Chondrocyte (in vitro differentiated cells): ENCODE measurements at places on chromosomes 2 and 18. TPM values are rescaled to one million over a fixed set of nuclear protein-coding genes. Genes with fewer than 3 reads are reported as not detected.

DNA sequence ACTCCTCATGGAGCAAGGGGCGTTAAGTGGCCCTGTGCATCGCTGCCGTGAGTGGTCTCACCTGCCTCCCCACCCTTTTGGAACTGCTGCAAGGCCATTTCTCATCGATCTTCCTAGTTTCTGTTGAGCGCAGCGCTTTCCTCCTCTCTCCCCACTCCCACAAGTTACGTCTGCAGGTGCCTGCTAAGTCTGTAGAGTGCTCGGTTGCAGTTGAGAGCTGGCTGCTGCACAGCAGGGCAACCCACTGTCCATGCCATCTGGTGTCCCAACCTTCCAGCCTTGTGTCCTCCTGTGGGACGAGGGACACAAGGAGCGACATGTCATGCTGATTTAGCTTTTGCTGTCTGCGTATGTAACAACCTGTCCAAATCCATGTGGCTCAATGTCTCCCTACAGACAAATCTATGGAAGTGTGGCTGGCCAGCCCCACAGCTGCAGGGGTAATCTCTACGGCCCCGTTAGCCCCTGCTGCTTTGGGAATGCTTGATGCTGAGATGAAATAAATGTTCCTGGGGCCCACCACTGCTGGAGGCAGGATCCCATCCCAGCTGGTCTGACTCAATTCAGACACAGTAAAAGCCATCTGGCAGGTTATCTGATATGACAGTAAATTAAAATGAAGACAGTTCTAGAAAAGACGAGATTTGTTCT is 68.1 kb upstream of the TCF7L1 start:
- peaks cover 11% of the 10 kb centered on the region for H3K4me1 ChIP-seq
- H3K27ac ChIP-seq, result no peak overlapping the region
- no peaks in the 10 kb centered on the region for H3K36me3 ChIP-seq
- H3K27me3 ChIP-seq, result peaks cover 3% of the 10 kb centered on the region

UGT1A8 gene
- total RNA-seq, result not detected in 3 replicates

GRCh38 chr18:22739061-22739642 is 194.0 kb upstream of the RBBP8 start:
- peaks cover 31% of the 10 kb centered on the region for H3K4me1 ChIP-seq
- H3K36me3 ChIP-seq, result peaks cover 1% of the 10 kb centered on the region
- H3K27ac ChIP-seq, result peak overlapping the region; percentile 72
- no peak overlapping the region for H3K4me3 ChIP-seq

CYRIA gene
- 2.0 to 2.1 TPM in 2 of 3 replicates, not detected in the other for total RNA-seq

NOL4 gene
- total RNA-seq, result not detected in 3 replicates

GRCh38 chr2:122180972-122181371 is 425.5 kb downstream of the TSN start:
- no peaks in the 10 kb centered on the region for H3K36me3 ChIP-seq
- no peaks in the 10 kb centered on the region for H3K4me1 ChIP-seq
- no peak overlapping the region for H3K27ac ChIP-seq
- H3K4me3 ChIP-seq, result no peak overlapping the region
- DNase-seq, result no peak

DSC1 gene
- not detected in 3 replicates for total RNA-seq

DNA sequence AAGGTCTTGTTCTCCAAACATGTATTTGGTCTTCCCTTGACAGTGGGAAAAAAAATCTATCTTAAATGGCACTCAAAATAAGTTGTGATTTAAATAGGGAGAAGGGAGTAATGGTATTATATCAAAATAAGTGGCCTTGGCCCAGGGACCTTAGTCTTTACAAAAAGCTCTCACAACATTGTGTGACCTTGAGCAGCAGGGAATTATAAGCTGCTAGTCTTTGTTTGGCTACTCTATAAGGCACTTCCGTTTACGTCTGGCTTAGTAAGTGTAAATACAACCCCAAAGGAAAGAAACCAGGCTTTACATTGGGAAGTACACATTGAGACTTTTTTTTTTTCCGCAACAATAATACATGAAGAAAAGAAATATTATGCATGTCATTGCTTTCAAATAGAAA is 734.0 kb upstream of the LINC00305 start:
- DNase-seq, result no peak
- no peaks in the 10 kb centered on the region for H3K27me3 ChIP-seq
- no peaks in the 10 kb centered on the region for H3K36me3 ChIP-seq
- no peak overlapping the region for H3K4me3 ChIP-seq

GRCh38 chr18:45588376-45589355 is 26.6 kb upstream of the SLC14A2 start:
- no peaks in the 10 kb centered on the region for H3K27me3 ChIP-seq
- no peaks in the 10 kb centered on the region for H3K36me3 ChIP-seq
- no peak for DNase-seq
- H3K27ac ChIP-seq, result peak overlapping the region; percentile 72

GRCh38 chr2:144507441-144508171 is 12.3 kb downstream of the ZEB2 start:
- H3K36me3 ChIP-seq, result peaks cover 3% of the 10 kb centered on the region
- no peak for DNase-seq
- H3K27me3 ChIP-seq, result no peaks in the 10 kb centered on the region
- no peak overlapping the region for H3K4me3 ChIP-seq

DNA sequence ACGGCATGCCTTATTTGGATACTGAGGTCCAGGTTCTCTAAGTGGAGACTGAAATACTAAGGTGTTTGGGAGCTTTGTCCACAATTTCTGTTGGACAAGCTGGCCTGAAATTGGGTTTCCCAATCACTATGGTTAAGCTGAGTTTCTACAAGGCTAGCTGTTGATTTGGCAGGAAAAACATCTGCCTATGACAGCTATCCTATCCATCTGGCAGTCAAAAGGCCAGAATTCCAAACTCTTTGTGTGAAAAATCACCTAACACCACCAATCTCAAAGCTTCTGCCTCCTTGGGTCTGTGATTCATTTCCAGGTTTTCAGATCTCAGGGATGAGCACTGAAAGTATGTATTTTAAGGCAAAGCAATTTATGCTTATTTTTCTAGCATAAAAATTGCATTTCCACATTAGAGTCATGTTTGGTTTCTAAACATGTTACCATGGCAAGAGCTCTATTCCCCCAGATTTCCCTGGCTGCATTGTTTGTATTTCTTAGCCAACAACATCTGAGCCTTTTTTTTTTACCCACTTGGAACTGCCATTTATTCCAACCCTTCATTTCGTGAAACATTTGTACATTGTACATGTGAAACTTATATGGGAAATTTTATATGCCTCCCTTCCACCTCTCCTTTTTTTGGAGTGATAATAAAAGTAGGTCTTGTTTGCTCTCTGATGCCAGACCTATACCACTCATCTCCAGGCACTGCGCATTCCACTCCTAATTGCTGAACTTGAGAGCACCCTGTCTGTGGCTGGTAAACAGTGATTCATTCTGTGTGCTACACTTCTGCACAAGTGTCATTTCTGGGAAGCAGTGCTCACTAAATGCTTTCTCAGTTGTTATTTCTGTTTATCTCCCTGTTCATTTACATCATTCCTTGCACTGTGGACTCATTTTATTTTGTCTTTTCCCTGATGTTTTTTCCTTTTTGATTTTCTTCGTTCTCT is 15.9 kb upstream of the CCDC85A start:
- peaks cover 31% of the 10 kb centered on the region for H3K27me3 ChIP-seq
- no peak overlapping the region for H3K27ac ChIP-seq
- no peak for DNase-seq
- no peaks in the 10 kb centered on the region for H3K36me3 ChIP-seq

- no peaks in the 10 kb centered on the region for H3K27me3 ChIP-seq
- H3K27ac ChIP-seq, result no peak overlapping the region
- DNase-seq, result no peak
- H3K4me3 ChIP-seq, result no peak overlapping the region
These were observed 95.6 kb downstream of the FAM210A start for GRCh38 chr18:13630716-13631268.

MITD1 gene
- total RNA-seq, result 18.0 to 20.3 TPM (median 19.6 TPM) in 3 replicates

DNA sequence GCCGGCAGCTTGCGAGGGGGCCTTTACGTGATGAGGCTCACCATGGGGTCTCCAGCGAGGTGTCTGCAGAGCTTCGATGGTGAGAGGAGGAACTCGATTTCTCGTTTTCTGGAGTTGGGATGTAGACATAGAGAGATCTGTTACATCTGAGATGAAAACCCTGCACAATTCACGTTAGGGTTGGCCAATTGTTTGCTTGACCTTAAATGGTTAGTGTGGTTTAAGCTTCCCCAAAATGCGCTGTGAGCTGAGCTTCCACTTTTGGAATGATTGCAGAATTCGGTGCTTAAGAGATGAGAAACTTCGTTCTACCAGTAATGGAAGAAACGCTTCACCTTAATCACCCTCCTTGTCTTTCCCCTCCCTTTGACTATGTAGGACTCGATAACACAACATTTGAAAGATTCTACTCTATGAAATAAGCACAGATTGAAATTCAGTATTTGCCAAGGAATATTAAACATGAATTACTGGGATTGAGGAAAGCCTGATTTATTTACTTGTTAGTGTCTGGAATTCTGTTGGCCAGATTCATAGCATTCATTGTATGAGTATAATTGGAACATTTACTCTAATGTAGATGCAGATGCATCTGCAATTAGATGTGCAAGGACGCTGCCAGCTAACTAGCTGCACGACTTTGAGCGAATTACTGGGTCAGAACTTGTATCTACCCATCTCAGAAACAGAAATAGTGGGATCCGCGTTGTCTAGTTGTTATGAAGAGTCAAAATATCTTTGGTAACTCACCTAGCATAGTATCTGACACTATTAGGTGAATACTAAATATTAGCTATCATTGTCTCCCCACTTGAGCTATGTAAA is 1.6 kb upstream of the KLF7 start:
- peak overlapping the region; percentile 92 for H3K4me3 ChIP-seq
- H3K36me3 ChIP-seq, result peaks cover 3% of the 10 kb centered on the region
- no peak for DNase-seq
- peak overlapping the region; percentile 97 for H3K27ac ChIP-seq
- peaks cover 24% of the 10 kb centered on the region for H3K4me1 ChIP-seq

- no peak for DNase-seq
- peaks cover 44% of the 10 kb centered on the region for H3K4me1 ChIP-seq
- H3K27ac ChIP-seq, result peak overlapping the region; percentile 98
- no peaks in the 10 kb centered on the region for H3K36me3 ChIP-seq
These were observed 2.4 kb downstream of the FBXO11 start for GRCh38 chr2:47903781-47904490.

DNA sequence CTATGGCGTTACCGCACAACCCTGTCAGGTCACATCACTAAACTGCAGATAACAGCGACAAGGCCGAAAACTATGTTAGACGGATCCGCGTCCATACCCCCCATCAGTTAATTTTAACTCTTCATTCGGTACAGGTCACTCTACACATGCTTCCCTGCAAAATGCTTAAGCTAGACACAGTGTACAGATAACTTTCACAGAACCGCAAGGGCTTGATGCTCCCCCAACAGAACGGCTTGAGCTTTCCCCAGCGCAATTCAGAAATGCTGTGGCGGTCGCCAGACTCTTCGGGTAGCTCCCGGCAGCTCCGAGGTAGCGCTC is 283 bp upstream of the RBBP8 start:
- DNase-seq, result no peak
- peak overlapping the region; percentile 58 for H3K27ac ChIP-seq
- H3K27me3 ChIP-seq, result no peaks in the 10 kb centered on the region
- peaks cover 13% of the 10 kb centered on the region for H3K4me1 ChIP-seq
- H3K4me3 ChIP-seq, result peak overlapping the region; percentile 90
- H3K36me3 ChIP-seq, result peaks cover 1% of the 10 kb centered on the region

DNA sequence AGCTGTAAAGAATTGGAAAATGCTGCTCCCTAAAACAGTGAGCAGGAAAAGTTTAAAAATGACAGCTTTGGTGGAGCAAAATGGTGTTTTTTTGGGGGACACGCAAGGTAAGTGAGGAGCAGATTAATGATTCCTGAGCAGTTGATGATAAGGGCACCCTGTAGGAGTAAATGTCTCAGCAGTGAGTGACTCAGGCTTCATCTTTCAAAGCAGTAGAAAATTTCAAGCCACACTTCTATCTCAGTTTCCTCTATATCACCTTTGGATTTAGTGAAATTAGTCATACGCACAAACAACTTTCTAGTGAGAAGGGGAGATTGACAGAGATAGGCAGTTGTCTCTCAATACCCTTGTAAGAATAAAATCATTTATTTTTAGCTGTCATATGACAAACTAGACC is 709.0 kb upstream of the FAM98A start:
- H3K27me3 ChIP-seq, result no peaks in the 10 kb centered on the region
- DNase-seq, result no peak
- H3K36me3 ChIP-seq, result no peaks in the 10 kb centered on the region
- peaks cover 3% of the 10 kb centered on the region for H3K4me1 ChIP-seq
- no peak overlapping the region for H3K27ac ChIP-seq
- H3K4me3 ChIP-seq, result no peak overlapping the region

- H3K27ac ChIP-seq, result no peak overlapping the region
- H3K36me3 ChIP-seq, result no peaks in the 10 kb centered on the region
- no peaks in the 10 kb centered on the region for H3K4me1 ChIP-seq
- peaks cover 2% of the 10 kb centered on the region for H3K27me3 ChIP-seq
- no peak overlapping the region for H3K4me3 ChIP-seq
These were observed 1708.9 kb upstream of the CELF4 start for GRCh38 chr18:39274535-39274934.

GRCh38 chr2:172358691-172359556 is 68.5 kb upstream of the ITGA6 start:
- H3K36me3 ChIP-seq, result no peaks in the 10 kb centered on the region
- no peaks in the 10 kb centered on the region for H3K27me3 ChIP-seq
- no peak overlapping the region for H3K27ac ChIP-seq
- DNase-seq, result no peak

DNA sequence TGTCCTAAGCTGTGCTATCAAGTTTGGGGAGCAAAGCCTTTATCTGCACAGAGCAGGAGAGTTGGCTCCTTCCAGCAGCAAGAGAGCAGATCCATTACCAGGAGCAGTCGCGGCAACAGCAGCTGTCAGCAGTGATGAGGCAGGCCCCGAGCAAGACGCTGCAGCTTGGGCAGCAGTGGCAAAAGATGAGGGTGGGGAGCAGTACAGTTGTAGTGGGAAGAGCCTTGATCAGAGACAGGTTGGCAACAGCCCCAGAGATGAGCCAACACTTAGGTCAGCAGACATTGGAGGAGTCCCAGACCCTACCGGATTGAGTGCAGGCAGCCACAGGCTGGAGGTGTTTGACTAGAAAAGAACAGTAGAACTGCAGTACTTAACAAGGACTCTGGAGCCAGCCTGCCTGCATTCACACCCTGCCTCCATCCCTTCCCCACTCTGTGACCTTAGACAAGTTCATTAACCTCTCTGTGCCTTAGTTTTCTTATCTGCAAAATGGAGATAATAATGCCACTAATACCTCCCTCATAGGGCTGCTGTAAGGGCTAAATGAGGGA is 117.1 kb upstream of the SERTAD2 start:
- H3K4me1 ChIP-seq, result peaks cover 29% of the 10 kb centered on the region
- H3K36me3 ChIP-seq, result no peaks in the 10 kb centered on the region
- H3K27me3 ChIP-seq, result no peaks in the 10 kb centered on the region
- H3K4me3 ChIP-seq, result no peak overlapping the region

GRCh38 chr2:217166241-217166850 is 306.5 kb upstream of the TNP1 start:
- H3K4me1 ChIP-seq, result peaks cover 12% of the 10 kb centered on the region
- peaks cover 2% of the 10 kb centered on the region for H3K36me3 ChIP-seq
- DNase-seq, result no peak
- no peak overlapping the region for H3K27ac ChIP-seq
- H3K27me3 ChIP-seq, result no peaks in the 10 kb centered on the region
- no peak overlapping the region for H3K4me3 ChIP-seq

GRCh38 chr2:201128933-201129505 is 13.1 kb downstream of the CFLAR start:
- H3K36me3 ChIP-seq, result peaks cover 4% of the 10 kb centered on the region
- peak overlapping the region; percentile 97 for H3K27ac ChIP-seq
- peaks cover 63% of the 10 kb centered on the region for H3K4me1 ChIP-seq
- H3K4me3 ChIP-seq, result no peak overlapping the region

NT5DC4 gene
- total RNA-seq, result not detected in 3 replicates

SCYGR4 gene
- total RNA-seq, result not detected in 3 replicates

- H3K27me3 ChIP-seq, result no peaks in the 10 kb centered on the region
- no peak overlapping the region for H3K27ac ChIP-seq
- no peak for DNase-seq
- no peak overlapping the region for H3K4me3 ChIP-seq
- H3K36me3 ChIP-seq, result peaks cover 11% of the 10 kb centered on the region
- H3K4me1 ChIP-seq, result peaks cover 39% of the 10 kb centered on the region
These were observed 23.2 kb downstream of the RND3 start for GRCh38 chr2:150464270-150464669.
